NCI-H2081 treated with DMSO at 0.1 percent for 48 hours (cell line): ENCODE measurements at places on chromosomes 16 and 17.

DNA sequence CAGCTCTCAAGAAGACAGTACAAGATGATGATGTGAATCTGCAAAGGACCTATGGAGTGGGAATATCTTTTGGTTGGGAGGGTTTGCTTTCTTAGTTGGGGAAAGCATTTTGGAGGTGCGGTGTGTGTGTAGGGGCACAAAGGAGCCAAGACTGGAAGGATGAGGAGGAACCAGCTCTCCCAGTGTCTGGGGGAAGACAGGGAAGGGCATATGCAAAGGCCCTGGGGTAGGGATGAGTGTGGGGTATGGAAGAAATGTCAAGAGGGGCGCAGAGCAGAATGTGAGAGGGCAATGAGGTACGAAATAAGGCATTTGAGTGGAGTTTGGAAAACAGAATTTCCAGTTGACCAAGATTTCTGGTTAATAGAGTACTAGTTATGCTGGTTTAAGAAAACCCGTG is 187.4 kb downstream of the SNX29 start:
- no peak for DNase-seq

DNA sequence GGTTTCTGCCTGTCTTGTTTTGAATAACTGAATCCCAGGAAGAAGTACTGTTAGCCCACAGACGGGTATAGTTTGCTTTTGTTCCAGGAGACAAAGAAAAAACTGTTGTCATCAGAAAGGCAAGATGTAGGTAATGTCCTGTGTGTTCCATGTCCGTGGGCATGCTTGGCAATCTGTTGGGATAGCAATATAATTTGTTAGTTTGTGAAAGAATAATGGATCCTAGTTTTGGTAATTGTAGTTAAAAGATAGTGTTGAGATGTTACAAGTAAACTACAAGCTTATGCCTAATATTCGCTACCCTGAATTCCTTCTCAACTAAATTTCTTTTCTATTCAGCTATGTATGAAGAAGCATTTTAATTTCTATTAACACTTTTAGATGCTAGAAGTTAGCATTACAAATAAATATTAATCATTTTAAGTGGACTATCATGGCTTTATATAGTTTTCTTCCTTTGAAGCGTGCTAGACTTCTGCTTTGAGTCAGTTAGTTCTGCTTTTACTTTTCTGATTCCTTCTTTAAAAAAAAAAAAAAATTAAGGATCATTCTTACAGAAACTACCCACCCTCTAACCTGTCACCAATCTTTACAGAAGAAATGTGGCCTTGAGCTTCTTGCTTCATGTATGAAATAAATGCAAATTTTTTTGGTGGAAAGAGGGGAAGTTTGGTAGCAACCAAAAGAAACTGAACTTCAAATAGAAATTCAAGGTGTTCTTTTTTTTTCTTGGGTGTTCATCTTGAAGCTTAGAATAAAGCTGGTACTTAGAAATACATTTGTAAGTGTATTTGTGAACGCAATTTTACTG is 2.4 kb downstream of the EVI2A start:
- DNase-seq = no peak

- DNase-seq = no peak
These were observed 44.2 kb downstream of the WDR45B start for GRCh38 chr17:82603981-82604448.

- no peak for DNase-seq
These were observed 25.2 kb upstream of the SMPD3 start for GRCh38 chr16:68473358-68474070.

DNA sequence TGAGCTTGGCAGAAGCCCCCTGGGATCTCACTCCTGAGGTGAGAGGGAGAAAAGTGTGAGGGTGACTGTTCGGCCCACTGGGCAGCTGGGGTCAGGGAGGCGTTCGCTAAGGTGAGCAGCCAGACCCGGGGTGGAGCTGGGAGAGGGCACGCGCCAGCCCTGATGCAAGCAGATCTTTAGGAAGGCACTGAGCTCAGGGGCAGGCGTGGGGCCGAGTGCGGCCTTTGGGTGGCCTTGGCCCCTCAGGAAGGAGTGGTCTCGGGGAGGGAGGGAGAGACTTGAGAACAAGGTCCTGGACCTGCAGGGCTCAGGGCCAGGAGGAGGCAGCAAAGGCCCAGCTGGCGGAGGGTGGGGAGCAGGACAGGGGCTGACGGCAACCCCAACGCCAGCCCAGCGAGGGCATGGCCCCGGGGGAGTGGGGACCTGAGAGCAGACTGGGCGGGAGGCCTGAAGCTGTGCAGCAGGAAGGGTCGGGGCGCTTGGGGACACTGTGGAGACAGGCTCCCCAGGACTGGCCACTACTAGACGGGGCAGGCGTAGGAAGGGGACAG is 14.5 kb upstream of the WDR45B start:
- DNase-seq = no peak

DNA sequence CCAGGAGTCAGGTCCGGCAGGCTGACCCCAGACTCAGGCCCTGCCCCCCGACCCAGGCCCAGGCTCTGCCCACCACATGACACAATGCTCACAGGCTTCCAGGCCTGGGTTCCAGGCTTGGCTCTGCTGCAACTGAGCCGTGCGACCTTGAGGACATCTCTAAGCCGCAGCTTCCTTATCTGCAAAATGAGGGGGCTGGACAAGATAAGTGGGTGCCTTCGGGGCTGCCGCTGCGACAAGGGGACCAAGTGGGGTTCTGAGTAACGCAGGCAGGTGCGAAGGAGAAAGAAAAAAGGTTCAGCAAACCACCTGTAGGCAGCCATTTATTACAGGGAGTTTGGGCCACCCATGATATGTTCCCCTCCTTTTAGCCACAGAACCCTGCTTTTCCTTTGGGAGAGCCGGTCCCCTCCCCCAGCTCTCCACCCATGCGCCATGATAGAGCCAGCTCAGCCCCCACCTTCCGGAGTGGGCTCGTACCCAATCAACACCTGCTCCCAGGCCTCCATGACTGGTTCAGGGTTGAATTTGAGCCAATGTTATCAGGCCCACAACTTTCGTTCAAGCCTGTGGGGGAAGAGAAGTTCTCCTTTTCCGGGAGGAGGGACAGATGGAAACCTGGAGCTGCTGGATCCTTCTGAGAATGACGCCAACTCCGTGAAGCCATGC is 38.2 kb downstream of the RTN4RL1 start:
- no peak for DNase-seq

- DNase-seq = no peak
These were observed 2.1 kb upstream of the C1QL1 start for GRCh38 chr17:44970136-44970741.

DNA sequence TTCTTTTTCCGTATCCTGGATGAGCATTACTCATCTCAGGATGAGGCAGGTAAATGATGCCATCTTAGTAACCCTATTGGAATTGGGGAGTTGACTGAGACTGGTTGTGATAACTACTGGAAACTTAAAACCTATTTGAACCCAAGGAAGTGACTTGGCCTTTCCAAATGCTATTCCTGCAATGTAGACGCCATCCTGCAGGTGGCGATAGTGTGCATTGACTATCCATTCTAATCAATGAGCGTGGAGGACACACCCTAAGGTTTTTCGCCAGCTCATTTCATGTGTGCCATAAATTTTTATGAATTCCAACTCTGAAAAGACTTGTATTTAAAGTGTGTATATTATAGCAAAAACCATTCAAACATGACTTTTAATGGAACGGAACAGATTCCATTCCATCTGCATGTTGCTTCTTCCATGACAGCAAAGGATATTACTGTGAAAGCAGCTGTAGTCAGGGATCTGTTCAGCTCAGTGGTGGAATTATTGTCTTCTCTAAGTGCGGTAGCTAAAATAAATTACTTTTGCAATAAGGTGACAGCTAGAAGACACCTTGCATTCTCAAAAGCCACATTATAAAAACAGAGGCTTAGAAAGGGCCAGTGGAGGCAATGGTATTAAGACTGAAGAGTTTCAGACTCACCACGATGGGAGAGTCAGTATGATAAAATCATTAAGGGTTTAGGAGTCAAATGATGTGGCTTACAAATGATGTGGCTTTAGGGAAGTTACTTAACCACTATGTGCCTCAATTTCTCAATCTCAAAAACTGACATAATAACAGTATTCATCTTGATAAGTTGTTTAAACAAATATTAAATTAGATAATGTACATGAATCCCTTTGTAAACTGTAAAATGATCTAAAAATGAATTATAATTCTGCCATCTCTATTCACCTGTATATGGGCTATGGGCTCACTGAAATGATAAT is 55.5 kb downstream of the SYT17 start:
- DNase-seq = no peak

GRCh38 chr16:83302853-83303252 is 504.9 kb upstream of the HSBP1 start:
- no peak for DNase-seq

DNA sequence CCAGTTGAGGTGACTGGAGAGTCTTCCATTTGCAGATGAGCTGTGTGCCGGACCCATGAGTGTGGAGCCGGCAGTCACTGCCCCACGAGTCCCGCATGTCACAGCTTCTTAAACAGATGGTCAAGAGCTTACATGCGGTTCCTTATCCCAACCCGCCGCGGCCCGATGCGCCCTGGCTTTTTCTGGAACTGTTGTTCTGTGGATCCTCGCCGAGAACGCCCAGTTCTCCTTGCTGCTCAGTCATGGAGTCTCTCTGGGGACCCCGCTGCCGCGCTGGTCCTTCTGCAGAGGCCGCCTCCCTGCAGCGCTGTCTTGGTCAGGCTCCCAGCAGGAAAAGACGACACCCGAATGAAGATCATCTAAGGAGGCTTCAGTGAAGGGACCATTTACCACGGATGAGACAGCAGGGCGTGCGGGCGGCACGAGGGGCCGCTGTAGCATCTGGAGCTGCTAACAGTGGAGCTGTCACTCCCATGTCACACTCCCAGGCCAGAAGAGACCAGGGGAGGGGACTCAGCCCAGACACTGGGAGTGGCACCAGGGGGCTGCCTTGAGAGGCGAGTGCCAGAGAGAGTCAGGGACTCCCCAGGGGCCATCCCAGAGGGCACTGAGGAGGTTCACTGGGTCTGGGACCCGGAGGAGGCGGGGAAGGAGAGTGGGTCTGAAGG is 10.8 kb upstream of the LGALS3BP start:
- no peak for DNase-seq

DNA sequence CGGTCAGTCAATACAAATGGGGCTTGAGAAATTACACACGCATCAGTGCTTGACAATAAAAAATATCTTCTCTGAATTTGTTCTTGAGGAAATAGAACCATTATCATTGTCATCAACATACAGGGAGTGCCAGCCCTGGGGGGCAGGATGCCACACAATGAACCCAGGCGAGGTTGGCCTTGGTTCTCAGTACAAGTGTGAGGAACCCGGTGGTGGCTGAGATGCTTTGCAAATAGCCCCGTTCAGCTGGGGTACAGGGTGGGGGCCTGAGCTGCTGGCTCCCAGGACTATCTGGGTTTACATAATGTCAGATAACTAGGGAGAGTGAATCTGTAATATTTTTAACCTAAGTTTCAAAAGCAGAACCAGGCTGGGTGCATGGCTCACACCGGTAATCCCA is 112.8 kb upstream of the CDC42EP4 start:
- no peak for DNase-seq

GRCh38 chr17:40312131-40312731 is 3.3 kb downstream of the RARA start:
- no peak for DNase-seq

GRCh38 chr17:4247971-4248388 is 15.8 kb downstream of the ANKFY1 start:
- DNase-seq = no peak

GRCh38 chr16:48918520-48919258 is 308.7 kb upstream of the N4BP1 start:
- no peak for DNase-seq

DNA sequence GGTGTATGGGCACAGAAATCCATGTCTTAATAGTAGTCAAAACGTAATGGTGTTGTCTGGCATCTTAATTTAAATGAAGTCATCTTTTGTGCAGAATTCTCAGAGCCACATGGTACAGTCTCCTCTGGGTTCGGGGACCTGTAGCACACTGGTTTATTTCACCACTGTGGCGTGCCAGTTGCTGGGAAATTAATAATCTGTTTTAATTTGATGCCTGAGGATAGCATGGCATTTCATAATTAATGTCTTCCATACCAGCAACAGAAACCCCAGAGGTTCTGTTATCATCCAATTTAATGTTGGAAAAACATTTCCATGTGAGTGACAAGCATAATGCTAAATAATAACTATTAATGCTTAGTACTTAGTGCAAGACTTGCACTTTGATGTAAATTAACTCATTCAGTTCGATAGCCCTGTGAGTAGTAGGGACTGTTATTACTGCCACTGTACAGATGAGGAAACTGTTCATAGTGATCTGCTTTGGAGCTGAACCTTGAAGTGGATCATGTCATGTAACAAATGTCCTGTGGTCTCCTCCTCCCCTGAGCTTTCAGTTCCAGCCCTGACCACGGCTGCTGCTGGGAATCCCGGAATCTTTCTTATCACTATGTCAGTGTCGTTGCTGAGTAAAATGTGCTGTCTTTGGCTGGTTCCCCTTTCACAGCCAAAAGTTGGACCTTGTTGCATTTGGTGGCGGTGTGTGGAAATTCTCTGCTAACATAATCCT is 51.2 kb downstream of the SNX29 start:
- no peak for DNase-seq

DNA sequence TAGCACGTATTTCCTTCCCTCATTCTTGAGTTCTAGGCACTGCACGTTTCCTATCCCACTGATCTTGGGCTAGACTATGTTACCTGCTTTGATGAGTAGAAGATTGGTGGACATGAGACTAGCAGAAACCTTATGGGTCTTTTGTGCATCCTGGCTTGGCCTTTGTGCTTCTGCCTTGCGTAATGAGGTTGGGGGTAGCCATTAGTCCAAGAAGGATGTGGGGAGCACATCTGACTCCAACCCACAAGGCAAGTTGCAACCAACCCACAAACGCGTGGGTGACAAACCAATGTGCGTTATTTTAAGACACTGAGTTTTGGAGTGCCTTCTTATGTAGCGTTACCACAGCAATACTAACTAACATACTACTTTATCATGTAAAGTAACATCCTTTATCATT is 180.4 kb upstream of the IRX5 start:
- no peak for DNase-seq

GRCh38 chr17:57890857-57891232 is 41.0 kb upstream of the MRPS23 start:
- no peak for DNase-seq

- DNase-seq = no peak
These were observed 16.4 kb downstream of the CDH8 start for GRCh38 chr16:62019851-62020250.

DNA sequence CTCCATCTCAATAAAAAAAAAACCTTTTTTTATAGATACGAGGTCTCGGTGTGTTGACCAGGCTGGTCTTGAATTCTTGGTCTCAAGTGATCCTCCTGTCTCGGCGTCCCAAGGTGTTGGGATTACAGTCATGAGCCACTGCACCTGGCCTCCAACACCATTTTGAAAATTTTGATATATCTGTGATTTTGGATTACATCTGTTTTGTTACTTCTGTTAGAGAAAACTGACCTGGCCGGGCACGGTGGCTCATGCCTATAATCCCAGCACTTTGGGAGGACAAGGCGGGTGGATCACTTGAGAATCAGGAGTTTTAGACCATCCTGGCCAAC is 18.6 kb downstream of the RMI2 start:
- DNase-seq = no peak

GRCh38 chr17:40349477-40349894 is 15.1 kb downstream of the GJD3 start:
- no peak for DNase-seq
